ENCODE measurements at places on chromosomes 5 and 9.

DNA sequence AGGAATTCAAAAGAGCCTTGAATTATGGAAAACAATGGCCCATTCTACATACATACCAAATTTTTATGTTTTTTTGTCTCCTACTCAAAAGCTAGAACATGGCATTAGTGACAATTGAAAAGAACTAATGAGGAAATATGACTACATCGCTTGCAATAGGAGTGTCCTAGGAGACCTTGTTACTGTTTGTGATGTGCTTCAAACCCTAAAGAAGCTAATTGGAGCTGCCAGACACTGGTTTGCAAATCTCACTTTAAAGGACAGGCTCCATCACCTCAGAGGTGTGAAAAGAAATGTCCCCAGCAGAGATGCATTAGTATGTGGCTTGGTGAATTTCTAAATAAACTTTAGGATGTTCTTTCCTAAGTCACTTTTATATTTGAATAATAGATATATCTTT lies 354.2 kb upstream of the EFNA5 start:
- DNase-seq = no peak

DNA sequence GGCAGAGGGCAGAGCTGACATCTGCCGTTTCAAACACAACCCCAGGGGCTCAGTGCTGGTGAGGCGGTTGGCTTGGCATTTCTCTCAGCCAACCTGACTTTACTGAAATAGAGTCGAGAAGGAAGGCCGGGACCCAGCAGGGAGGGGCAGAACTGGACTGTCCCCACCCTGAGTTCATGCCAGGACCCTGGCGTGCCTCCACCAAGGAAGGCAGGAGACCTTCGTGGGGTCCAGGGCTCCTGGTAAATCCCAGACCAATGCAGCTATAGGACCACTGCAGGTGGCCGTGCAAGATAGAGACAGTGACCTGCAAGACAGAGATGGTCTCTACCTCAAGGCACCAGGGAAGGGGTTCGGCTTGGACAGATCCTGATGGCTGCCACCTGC lies 132.9 kb downstream of the ROR2 start:
- DNase-seq = no peak

- DNase-seq = no peak
Measured at GRCh38 chr9:92986176-92987119, 39.1 kb downstream of the FGD3 start.

- no peak for DNase-seq
Measured at GRCh38 chr5:28967848-28968247, 1929.5 kb upstream of the CDH9 start.

- no peak for DNase-seq
Measured at GRCh38 chr9:13069498-13069897, 210.0 kb downstream of the MPDZ start.

DNA sequence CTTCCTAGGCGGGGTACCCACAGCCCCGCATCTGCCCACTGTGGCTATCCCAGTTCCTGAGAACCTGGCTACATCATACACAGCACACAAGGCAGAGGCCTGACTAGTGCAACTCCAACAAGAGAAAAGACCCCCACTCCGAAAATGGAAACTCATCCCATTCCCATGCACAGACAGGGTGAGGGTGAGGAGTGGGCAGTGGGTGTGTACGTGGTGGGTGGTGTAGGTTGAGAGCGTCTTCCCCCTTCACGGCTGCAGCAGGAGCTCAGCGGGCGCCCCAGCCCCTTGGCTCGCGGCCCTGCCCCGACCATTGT lies 501 bp upstream of the MAP1B start:
- DNase-seq = no peak

DNA sequence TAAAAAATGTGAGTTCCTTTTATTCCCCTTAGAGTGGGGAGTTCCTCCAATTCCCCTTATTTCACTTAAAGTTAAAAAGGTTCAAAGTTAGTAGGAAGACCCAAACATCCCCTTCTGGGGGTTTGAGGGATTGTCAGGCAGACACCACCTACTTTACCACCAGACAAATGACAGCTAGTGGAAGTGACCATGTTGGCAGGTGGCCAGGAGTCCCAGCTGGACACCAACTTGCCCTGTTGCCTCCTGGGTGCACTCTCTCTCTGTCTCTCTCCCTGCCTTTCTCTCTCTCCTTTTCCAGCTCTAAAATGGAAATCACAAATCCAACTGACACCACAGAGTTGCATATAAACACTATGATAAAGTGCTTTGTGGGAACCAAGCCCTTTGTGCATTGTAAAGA lies 307.7 kb upstream of the TLE4 start:
- no peak for DNase-seq

DNA sequence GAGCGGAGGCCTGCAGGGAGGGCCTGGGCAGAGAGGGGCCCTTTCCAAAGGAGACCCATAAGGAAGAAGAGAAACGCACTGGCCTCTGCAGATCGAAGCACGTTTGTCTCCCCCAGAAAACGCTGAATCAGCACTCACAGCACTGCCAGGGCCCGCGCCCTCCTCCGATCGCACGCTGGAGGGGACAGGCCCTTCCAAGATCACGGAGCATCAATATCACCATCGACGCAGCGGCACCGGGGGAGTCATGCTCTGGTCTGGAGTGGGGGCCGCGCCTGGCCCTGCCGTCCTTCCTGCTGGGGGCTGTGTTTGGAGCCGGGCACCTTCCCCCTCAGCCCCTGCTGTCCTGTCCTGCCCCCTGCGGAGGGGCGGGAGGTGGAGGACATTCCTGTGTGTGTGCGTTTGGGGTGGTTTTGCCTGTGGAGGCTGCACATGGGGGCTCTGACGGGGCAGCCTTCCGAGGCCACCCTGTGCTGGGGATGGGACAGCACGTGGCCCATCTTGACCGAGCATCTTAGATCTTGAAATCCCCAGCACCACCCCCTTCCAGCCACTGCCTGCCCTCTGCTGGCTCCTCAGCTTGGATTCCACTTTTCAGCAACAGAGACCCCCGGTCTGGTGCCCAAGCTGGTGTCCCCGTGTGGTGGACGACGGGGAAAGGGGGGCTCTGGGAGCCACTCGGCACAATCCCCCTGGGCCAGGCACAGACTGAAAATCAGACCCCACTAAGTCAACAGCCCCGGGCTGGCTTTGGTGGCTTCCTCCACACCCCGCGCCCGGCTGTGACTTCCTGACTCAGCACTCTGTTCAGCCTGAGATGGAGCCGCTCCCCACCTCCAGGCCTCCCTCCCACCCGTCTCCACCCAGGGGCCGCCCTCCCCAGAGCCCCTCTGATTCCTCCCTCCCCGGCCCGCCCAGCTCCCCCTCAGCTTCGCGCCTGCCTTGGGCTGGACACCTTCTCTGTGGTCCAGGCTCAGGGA lies 8.3 kb downstream of the TMEM250 start:
- no peak for DNase-seq

DNA sequence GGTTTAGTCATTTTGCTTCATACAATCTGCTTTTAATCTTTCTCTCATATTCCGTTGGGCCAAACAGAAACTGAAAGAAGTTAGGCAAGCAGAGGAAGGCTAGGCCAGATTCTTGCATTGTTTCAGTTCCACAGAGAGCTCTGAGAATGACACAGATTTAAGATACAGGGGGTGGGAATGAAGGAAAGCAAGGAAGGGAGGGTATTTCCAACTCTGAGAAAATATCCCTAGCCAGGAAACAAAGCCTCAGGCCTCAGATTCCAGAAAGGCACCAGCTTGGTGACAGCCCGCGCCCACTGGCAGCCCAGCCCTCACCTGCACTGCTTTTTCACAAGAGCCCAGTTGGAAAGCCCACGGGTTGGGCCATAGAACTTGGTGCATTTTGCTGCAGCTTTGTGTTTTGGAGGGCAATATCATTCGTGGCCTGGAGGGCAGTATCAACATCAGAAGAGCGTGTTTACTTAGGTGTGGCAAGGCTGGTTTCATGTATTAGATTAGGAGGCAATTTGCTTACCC lies 63.5 kb downstream of the ENC1 start:
- no peak for DNase-seq

All from stimulated activated CD4-positive, alpha-beta T cell treated with anti-CD3 and anti-CD28 coated beads, TNF-alpha, amount 100 ng/mL, for 24 hours (primary cell).